ENCODE measurements at places on chromosomes 1 and 21. TPM values are rescaled to one million over a fixed set of nuclear protein-coding genes. Genes with fewer than 3 reads are reported as not detected.
A peak's percentile ranks its signal among the peaks of the same experiment; 100 is the strongest.

Gene LINGO4
- not detected for total RNA-seq

DNA sequence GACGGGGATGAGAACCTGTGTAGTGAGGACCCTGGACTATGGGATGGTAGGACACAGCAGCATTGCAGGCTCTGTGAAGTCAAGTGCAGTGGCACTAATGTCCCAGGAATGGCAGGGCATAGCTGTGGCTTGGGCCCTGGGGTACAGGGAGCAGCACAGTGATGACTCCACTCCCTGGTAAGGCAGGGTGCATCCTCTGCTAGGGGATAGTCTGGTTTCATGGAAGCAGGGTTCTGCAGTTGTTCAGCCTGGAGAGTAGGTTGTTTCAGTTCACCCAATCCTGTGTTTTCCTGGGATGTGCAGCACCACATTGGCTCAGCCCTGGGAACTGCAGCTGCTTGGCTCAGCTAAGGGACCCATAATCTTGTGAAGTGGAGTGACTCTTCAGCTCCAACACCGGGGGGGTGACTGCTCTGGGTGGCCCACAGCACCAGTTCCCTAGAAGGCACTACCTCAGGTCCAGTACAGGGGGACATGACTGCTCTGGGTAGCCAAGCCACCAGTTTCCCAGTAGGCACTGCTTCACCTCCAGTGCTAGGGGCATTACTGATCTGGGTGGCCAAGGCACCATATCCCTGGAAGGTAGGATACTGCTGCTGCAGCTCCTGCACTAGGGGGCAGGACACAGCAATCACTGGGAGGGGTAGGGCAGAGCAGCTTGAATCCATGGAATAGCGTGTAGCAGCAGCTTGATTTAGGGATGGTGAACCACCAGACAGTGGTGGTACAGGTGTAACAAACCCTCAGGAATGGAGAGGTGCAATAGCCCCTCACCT, 15.3 kb upstream of the C1orf185 start:
- DNase-seq = no peak

Gene WDR64
- not detected for total RNA-seq

- DNase-seq = no peak
Observed at GRCh38 chr1:197073978-197074377, 6.9 kb upstream of the F13B start.

Gene RPE65
- total RNA-seq = 0.16 TPM

Gene ZBTB40
- total RNA-seq = 12.2 TPM

- DNase-seq = no peak
Observed at GRCh38 chr1:186655876-186656275, 24.3 kb downstream of the PTGS2 start.

DNA sequence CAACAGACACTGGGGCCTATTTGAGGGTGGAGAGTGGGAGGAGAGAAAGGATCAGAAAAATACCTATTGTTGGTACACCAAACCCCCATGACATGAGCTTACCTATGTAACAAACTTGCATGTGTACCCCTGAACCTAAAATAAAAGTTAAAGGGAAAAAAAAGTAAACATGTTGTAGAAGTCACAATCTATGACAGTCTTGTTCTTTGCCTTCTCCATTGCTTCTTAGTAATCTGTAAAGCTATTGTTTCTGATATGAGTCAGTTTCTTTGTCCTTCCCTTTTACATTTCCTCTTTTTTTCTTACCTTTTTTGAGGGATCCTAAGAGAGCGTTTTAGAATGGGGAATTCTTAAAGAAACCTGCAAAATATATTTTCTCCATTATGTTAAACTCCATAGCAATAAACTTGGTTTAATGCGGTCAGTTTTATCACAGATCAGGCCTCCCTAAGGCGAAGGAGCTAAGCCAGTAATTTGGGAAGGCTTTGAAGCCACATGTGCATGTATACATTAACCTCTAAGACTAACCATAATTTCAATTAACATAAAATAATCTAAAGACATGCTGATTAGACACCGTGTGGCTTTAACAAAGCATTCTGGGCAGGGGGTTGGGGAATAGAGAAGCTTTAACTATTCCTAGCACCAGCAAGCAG, 77.8 kb upstream of the C1orf105 start:
- DNase-seq = no peak

Gene CACNA1S
- total RNA-seq = under 0.01 TPM

- DNase-seq = peak; percentile 68
Observed at GRCh38 chr1:222814536-222815439, at the start of gene DISP1. Gene DISP1, plus strand, starts transcription at chr1:222815039. Its CDS starts 127,785 bp downstream, at chr1:222942824.

DNA sequence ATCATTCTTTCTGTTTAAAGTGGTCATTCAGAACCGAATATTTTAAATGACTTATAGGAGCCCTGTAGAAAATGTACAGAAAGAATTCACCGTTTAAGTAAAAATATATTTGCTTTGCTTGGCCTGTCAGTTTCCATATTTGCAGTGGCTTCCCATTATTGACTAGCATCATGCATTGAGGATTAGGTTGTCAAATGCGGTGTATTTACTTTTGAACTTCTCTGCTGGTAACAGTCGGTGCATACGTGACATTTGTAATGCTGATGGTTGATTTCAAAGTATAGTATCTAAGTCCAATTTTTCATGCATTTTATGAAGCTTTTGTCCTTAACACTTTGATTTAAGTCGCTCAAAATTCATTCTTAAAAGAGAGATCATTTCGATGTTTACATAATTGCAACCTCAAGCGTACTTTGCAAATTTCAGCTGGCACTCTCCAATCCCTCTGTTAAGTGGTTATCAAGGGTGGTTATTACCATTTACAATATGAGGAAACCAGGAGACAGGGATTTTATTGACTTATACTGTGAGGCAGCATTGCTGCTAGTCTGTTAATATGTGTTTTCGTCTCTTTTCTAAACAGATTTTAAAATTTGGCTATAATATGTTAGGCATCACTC, 201.6 kb downstream of the SDCCAG8 start:
- no peak for DNase-seq

DNA sequence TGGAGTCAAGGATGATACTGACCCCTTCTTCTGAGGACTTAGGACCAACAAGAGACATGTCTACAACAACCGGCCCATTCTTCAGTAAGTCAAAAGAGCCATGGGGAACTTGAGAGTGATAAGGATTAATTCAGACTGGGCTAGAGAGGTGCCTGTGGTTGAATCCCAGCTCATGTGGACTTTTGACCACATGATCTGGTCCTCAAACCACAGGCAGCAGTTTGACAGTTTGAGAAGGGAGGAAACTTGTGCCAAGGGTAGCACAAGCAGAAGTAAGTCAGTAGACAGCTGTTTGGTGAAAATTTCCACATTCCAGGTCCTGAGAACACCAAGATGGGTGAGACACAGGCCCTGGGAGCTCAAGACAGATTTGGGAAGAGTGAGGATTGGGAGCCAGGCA, 19.8 kb downstream of the SH3BP5L start:
- DNase-seq = no peak

- DNase-seq = no peak
Observed at GRCh38 chr1:79188337-79188736, 181.8 kb upstream of the ADGRL4 start.

- DNase-seq = no peak
Observed at GRCh38 chr1:224850446-224850845, 79.0 kb upstream of the DNAH14 start.

DNA sequence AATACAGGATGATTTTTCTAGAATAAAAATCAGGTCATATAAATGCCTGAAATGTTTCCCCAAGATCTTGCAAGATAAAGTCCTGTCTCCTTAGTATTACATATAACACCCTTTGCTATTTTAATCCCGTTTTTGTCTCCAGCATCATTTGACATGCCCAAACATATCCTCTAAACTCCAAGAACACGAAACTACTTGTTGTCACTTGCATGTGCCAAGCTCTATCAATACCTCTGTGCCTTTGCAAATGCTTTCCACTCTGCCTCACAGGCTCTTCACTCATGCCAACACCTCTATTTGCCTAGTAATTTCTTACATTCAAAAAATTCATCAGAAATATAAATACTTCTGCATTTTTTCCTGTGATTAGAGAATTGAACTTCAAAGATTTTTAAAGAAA, 37.9 kb downstream of the LRRIQ3 start:
- no peak for DNase-seq

DNA sequence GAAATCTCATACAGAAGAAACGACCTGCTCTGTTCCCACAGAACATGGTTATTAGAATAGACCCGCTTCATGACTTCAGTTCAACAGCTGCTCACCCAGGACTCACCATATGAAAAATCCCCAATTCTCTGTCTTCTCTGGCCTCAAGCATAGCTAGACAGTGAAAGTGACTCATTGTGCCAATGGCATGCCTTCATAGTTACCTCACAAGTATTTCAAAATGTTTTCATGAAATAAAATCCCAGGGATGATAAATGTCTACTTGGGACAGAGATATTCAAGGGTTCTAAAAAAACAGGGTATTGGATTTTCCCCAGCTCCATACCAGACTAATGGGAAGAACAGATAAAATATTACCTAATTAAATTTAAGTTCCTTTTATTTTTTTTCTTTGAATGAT, 82.3 kb downstream of the NOTCH2 start:
- no peak for DNase-seq

- no peak for DNase-seq
Observed at GRCh38 chr21:25559746-25560145, 47.5 kb downstream of the MRPL39 start.

GRCh38 chr1:89781494-89782126, 39.2 kb upstream of the LRRC8D start:
- no peak for DNase-seq

DNA sequence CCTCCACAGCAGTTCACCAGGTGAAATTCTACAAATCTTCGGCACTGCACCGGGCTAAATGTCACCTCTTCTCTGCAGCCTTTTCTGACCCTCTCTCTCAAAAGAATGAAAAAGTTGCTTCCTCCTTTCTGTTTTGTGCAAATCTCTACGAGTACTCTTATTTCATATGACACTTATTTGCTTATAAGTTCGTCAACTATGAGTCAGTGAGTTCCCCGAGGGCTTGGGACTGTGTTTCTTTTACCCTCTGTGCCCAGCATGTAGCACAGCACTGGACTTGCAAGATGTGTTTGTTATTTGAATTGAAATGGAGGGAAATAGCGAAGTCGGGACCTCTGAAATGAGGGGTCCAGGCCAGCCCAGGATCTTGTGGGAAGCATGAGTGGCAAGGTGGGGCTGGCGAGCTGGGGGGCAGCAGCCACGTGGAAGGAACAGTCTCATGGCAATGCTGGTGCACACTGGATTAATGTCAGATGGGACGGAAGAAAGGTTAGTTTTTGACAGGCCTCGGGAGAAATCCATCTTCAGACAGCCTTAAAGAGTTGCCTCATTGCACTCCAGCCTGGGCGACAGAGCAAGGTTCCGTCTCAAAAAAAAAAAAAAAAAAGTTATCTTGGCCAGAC, 6.2 kb downstream of the SLC6A9 start:
- no peak for DNase-seq

DNA sequence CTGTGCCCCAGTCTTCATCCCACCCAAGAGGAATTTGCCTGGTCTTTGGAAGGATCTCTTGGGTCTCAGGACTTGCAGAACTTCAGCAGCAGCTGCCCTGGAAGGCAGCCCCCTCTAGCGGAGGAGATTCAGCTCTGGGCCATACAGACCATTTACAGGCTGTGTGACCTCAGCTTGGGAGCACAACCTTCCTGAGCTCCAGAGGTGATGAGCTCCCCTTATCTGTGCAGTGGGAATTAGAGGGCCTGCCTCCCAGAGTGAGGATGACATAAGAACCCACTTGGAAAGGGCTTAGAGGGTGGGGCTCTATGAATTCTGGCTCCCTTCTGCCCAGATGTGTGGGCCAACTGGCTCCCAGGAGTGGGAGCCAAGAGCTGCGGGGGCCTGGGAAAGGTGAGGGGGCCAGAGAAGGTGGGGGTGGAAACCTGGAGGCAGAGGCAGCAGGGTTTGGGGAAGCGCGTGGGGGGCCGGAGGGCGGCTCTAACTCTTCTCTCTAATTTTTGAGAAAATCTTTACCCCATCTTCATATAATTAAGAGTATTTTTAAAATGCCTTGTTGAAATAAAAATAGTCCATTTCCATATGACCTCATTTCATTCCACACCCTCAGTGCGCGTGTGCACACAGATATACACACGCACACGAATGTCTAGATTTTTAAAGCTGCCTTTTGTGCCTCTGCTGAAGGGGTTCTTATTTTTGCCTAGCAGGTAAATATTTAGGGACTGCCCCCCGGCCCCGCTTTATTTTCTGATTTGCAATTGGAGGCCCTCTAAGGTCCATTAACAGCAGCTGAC, 21.5 kb downstream of the EPHB2 start:
- DNase-seq = no peak

GRCh38 chr1:20383631-20384030, 93.0 kb downstream of the VWA5B1 start:
- DNase-seq = no peak

DNA sequence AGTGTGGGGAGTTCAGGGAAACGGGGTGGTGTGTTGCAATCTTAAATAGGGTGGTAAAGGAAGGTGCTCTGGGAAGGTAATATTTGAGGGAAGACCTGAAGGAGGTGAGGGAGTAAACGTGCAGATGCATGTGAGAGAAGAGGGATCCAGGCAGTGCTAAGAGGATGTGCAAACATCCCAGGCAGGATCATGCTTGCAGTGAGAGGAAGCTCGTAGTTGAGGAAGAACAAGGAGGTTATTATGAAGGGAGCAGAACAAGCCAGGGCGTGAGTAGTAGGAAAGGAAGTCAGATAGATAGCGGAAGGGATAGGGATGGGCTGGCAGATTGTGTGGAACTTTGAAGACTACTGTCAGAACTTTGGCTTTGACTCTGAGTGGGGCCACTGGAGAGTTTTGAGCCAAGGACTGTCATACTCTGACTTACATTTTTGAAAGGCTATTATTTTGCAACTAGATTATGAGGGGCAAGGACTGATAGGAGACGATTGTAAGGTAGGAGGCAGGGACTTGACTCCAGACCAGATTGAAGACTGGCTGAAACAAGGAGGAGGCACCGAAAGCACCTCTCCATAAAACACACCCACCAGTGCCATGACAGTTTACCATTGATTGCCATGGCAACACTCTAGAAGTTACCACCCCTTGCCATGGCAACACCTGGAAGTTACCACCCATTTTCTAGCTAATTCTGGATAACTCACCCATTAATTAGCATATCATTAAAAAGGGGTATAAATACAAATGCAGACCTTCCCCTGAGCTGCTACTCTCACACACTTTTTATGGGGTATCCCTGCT, 67.0 kb downstream of the XCL2 start:
- DNase-seq = no peak

- peak; percentile 17 for DNase-seq
Observed at GRCh38 chr1:11952455-11953109, 18.1 kb downstream of the PLOD1 start.

Gene PADI2
- 0.94 TPM for total RNA-seq

DNA sequence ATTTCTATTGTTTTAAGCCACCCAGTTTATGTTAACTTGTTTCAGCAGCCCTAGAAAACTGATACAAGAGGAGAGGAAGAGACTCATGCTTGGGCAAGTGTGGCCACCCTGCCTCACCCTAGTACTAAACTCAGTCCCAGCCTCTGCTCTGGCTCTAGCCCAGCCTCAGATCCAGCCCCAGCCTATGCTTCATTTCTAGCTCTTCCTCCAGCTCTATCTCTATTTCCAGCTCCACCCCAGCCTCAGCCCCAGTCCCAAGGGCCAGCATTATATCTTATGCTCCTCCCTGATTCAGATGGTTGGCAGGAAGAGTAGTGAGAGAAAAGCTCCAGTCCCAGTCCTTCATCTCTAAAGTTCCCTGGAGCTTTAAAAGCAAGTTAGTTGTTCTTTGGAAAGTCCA, 535.5 kb downstream of the PTPRC start:
- no peak for DNase-seq

- no peak for DNase-seq
Observed at GRCh38 chr1:205452364-205452763, 3.5 kb downstream of the BLACAT1 start.

- DNase-seq = no peak
Observed at GRCh38 chr1:2315674-2316450, 75.5 kb downstream of the MORN1 start.

- no peak for DNase-seq
Observed at GRCh38 chr21:31566611-31567010, 92.9 kb upstream of the SOD1 start.
